ENCODE measurements at places on chromosomes 7 and 10. TPM values are rescaled to one million over a fixed set of nuclear protein-coding genes. Genes with fewer than 3 reads are reported as not detected.

DNA sequence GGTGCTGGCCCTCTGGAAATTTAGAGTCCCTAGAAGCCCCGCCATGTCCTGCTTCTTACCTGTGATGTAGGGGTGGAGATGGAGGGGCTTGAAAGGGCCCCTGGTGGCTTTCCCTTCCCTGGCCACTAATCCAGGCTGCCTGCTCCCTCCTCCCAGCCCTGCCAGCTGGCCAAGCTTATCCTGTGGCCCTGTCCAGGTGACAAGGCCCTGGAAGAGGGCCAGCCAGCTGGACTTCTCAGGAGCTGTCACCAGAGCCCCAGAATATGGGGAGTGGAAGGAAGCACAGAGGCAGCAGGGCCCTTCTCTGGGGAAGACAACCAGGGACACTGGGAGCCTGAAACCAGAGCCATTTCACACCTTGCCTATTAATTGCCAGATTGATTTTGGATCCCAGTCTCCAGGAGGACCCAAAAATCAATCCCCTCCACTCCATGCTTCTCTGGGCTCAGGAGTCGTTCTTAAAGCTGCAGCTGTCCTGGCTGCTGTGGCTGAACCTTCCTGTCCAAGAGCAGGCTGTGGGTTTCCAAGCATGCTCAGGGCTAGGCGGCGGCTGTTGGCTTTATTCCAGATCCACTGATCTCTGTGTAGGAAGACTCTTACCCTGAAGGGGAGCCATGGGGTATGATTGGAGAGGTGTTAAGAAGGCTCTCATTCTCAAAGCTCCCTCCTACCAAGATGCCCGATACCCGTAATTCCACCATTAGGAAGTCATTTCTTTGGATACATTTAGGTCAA is 52.6 kb upstream of the PCBD1 start:
- DNase-seq, result no peak

DNA sequence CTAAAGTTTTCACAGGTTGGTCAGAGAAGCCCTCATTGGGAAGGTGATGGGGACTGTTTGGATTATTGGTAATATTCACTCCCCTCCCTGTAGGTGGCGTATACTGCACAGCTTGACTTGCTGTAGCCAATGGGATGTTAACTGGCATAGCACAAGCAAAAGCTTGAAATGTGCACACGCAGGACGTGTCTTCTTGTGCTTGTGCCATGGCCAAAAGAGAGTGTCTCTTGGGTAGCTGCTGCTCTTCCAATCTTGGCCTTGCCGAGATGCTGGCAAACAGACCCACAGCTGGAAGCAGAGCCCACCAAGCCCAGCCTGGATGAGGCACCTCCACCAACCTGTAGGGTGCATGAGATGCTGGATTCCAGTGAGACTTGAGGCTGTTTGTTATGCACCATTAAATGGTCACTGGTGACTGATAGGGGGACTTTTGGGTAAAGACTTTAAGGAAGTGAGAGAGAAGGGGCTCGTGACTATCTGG is 266.0 kb downstream of the GRID1 start:
- DNase-seq, result peak; percentile 10

DNA sequence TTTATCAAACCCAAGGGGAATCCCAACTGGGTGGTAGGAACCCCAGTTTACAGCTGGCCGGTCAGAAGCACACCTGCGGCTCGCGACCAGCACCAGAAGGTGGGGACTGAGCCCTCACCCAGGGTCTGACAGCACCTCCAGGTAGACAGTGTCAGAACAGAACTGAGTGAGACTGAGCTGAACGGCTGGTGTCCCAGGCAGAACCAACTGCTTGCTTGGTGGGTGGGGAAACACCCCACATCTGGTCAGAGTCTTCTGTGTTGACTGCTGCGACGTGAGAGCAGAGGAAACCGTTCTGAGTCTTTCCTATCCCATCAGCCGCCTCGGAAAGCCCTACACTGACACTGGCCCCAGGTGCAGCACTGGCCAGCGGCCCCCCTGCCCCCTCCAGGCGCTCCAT is 160.7 kb downstream of the MAD1L1 start:
- no peak for DNase-seq

Gene MET
- 10.6 TPM for polyA plus RNA-seq

GRCh38 chr7:106346678-106347217 is 62.0 kb upstream of the NAMPT start:
- DNase-seq, result no peak

Gene STAG3
- 15.6 TPM for polyA plus RNA-seq

Gene GATAD1
- polyA plus RNA-seq, result 77.0 TPM

GRCh38 chr10:85379338-85379737 is 987.3 kb downstream of the GRID1 start:
- no peak for DNase-seq

- DNase-seq, result no peak
Observed at GRCh38 chr10:97356918-97357317, 22.4 kb upstream of the FRAT2 start.

GRCh38 chr10:110857265-110858171 is 14.2 kb upstream of the PDCD4 start:
- DNase-seq, result peak; percentile 92

Gene KAZALD1
- polyA plus RNA-seq, result 29.0 TPM

Gene ADIRF
- 11.4 TPM for polyA plus RNA-seq

Gene PNLIP
- 0.12 TPM for polyA plus RNA-seq

Gene TBX20
- not detected for polyA plus RNA-seq

DNA sequence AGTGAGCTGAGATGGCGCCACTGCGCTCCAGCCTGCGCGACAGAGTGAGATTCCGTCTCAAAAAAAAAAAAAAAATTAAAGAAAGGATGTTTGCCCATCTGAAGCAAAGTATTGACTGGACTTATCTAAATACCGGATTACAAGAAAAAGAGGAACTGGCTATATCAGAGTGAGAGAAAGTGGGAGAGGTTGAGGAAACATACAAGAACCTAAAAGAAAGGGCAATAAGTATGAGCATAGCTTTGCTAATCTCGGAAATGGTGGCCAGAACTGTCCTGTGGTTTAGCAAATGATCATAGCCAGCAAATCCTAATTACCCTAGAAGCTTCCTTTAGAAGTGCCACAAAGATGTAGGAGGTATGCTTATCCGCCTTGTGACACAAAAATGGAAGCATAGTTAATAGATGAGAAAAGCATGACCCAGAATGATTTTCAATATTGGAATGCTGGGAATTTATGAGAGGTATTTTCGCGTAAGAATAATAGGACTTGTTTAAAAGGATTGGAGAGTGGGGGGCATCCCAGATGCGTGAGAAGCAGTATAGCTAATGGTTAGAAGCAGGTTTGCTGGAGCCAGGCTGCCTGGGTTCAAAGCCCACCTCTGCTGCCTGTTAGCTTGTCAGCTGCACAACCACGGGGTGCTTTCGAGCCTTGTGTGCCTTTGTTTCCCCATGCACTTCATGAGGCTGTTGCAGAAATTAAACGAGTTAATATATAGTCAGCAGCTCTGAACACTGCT is 1.2 kb upstream of the GTPBP4 start:
- no peak for DNase-seq

DNA sequence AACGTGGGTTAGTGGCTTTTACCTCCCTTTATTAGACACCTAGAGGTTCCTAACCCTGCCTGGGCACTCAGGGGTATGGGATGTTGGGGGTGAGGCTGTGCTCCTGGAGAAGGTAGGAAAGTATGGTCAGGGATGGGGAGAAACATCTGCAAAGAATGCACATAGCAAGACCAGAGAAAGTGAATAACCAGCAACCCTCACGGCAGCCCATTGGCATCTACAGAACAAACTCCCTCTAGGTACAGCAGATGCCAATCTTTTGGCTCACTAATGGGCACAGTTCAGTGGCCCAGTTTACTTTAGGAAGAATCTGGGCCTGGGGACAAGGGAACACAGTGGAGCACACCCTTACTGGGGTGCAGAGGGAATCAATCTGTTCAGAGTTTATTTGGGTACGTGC is 143.9 kb downstream of the JAZF1 start:
- no peak for DNase-seq

- DNase-seq, result no peak
Observed at GRCh38 chr10:8596929-8597472, 542.5 kb downstream of the GATA3 start.

DNA sequence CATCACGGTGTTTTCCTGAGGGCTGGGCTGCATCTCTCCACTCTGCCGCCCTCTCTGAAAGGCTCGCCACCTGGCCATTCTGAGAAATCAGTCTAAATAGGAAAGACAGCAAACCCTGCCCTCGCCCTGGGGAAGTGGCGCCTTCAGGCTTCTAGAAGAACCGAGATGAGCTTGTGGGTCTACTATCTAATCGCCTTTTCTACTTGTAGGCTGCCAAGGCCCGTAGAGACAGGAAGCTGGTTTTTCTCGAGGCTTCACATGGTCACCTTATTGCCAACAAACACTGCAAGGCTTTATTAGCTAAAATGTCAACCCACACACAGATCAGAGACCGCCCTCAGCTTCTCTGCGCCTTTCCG is 21.4 kb downstream of the LAT2 start:
- DNase-seq, result no peak

Gene KIAA1217
- 54.9 TPM for polyA plus RNA-seq

Data from large intestine (tissue), 12 donors.